Stimulated activated CD4-positive, alpha-beta T cell treated with anti-CD3 and anti-CD28 coated beads, Interleukin-2, amount 100 ng/mL, for 48 hours (primary cell): ENCODE measurements at places on chromosomes 4 and X.

GRCh38 chr4:124337874-124338273 lies 374.7 kb downstream of the ANKRD50 start:
- no peak for DNase-seq

DNA sequence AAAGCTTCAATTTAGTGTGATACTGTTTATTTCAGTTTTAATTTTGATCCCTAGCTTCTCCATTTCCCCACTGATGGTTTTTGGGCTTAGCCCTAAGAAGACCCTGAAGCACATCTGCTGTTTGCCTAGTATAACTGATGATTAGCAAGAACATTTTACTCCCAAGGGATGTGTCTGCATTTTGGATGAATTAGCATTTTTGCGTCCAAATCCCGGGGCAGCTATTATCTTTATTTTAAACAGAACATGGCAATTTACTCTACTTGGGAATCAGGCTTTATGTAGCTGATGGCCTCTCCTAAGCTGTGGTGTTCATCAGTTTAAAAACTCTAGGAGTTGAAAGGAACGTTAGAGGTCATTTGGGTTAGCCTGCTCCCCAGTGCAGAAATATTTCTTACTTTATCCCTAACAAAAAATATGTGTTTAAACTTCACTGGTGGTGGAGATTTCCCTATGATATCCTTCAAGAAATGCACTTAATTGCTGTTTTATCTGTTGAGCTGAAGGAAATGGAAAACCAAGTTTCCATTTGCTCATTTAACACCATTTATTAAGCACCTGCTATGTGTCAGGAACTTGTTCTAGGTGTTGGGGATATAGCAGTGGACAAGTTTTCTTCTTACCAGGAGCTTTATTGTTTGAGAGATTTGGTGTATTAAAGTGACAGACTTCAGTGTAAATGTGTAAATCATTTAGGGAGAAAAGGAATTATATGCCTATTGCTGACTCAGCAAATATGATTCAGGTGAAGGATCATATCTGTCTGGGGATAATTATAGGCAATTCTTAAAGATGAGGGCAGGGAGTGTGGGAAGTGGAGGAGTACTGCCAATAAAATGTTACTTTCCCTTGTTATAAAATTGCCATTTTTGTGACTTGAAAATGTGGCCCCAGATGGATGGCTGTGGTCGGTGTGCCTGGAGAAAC lies 3.4 kb downstream of the SEPTIN11 start:
- no peak for DNase-seq

DNA sequence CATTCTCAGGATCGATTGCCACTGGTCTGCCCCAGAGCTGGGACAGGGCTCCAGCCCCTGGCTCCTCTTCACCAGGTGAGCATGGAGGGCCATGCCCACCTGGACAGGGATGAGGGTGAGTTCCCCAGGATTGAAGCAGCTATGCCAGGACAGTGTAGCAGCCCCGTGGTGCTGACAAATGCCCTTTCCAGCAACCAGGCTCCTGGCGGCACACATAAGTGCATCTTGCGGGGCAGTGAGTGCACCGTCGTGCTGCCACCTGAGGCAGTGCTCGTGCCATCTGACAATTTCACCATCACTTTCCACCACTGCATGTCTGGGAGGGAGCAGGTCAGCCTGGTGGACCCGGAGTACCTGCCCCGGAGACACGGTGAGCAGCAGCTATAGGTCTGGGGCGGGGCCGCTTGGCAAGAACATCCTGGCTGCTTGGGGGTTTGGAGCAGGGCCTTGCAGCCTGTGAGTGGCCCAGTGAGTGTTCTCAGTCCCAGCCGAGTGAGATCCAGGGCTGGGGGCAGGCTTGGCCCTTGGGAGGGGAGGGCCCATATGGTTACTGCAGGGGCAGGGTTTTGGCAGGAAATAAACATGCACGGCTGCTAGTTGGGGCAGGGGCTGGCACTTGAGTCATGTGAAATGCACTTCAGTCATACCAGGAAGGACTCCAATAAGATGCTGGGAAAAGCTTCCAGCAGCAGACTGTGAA lies 6.1 kb downstream of the IL9R start:
- DNase-seq = no peak

DNA sequence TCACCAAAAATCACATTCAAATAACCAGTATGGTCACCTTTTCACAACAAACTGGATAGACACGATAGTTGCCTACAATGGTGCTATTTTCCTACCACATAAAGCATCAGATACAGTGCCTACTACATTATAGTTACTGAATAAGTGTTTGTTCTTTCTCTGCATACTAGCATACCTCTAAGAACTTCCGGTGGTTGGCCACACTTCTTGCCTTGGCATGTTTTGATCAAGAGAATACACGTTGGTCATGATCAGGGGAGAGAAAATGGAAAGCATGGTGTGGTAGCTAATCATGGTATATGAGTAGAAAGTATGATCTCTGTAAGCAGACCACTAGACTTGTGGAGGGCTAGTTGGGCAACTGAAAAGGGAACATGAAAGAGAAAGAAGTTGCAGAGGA lies 322.8 kb upstream of the DIAPH2 start:
- no peak for DNase-seq

GRCh38 chrX:104112326-104112951 lies at the start of gene ZCCHC18:
Gene ZCCHC18, plus strand, starts transcription at chrX:104112523. Its CDS starts 1,589 bp downstream, at chrX:104114112.
- no peak for DNase-seq

DNA sequence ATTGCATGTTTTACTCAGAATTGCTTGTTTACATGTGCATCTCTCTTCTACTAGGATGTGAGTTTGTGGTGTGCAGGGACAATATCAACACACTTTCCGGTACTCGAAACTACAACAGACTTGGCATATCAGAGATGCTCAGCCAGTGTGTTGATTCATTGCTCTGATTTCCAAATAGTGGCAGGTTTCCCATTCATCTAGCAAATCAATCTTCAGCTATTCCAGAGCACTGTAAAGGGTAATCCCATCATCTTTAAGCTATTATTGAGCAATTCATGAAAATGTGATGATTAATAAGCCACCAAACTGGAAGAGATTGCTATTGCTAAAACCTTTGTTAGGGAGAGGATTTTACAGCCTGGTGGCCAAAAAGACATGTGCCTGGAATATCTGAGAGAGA lies 574.2 kb upstream of the CPEB2 start:
- DNase-seq = no peak

DNA sequence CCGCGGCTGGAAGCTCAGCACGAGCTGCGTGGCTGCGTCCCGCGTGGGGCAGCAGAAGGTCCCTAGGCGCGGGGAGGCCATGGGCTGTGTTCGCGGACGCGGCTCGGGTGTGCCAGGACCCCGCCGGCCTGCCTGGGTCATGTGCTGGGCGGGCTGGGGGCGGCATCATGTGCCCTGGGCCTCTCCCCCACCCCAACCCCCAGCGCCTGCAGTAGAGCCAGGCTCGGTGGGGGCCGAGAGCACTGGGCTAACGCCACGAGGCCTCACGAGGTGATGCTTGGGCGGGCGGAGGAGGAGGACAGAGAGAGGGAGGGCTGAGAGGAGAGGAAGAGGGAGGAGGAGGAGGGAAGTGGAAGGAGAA lies at the start of gene GPR143:
Gene GPR143 (minus strand): TSS at position 111 of the 361 bp plus-strand sequence. CDS start 30 bp downstream, at position 81.
- no peak for DNase-seq

DNA sequence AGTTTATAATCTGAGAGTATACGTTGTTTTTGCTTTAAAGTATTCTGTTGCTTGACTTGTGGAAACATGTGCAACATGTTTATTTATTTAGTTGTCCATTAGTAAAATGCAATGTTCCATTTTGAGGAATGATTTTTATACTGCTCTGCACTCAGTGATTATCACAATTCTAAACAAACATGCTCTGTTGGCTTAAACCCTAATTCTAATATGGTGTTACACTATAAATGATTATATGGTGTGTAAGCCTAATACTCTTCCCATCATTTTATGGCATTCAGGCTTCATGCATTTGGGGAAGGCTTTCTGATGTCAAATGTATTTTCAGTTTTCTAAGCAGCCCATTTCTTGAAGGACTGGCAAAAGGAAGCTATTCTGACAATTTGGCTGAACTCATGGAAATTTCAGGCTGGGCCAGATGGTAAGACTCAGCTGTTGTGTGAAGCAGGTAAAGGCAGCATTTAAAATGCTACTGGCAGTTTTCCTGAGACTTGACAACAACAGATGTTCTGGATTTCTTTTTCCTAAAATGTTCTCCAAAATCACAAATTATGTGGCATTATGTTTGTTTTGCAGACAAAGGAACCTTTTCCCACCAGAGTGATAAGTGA lies 336.7 kb upstream of the GNPDA2 start:
- DNase-seq = no peak

DNA sequence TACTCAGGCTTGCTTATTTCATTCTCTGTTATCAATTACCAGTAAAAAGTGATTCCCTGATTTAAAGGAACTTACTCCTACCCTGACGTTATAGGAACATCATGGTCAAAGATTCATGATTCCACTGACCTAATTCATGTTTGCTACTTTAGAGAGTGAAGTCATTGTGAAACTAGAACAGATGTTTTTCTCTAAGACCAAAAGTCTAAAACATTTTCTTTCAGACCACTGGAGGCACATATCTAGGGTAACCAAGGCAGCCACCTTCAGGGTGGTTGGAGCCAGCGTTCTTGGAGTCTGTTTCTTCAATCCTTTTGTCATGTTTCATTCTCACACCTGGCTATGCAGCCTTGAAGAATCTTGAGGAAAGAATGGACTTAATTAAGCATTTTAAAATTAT lies 77.8 kb downstream of the GALNTL6 start:
- no peak for DNase-seq
